Large intestine (tissue), 12 donors: ENCODE measurements at places on chromosomes 6 and 20. TPM values are rescaled to one million over a fixed set of nuclear protein-coding genes. Genes with fewer than 3 reads are reported as not detected.
A peak's percentile ranks its signal among the peaks of the same experiment; 100 is the strongest.

THBS2 gene
- polyA plus RNA-seq: 10.7 TPM

PNLDC1 gene
- polyA plus RNA-seq: 0.16 TPM

IL17A gene
- polyA plus RNA-seq: 0.78 TPM

DNA sequence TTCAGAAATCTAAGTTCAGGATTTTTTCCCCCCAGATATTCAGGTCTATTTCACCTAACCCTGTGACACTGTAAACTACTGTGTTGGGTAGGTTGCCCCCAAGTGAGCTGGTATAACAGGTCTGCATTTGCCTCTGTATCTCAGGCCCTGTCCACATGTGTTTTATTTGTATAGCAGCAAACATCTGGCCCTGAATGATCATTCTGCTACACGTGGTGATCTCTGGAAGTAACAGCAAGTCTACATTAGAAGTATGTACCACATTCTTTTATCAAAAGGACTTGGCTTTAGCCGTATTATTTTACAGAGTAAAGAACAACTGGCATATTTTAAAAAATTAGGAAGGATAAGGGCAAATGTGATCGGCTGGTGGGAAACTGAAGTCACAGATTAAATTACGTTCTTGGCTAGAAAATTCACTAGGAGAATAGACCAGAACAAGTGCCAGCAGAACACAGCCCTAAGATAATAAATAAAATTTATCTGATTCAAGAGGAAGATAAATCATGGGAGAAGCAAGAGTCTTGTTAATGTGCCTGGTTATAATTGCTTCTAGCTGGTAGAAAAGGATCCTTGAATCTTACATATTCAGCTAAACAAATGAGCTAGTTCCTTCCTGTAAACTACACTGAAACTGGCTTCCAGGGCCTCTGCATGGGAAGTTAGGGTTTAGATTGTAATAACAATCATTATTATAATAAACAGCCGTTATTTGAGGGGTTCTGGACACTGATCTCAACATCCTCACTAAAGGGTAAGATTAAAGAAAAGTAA lies 192.1 kb downstream of the SAMD5 start:
- H3K4me3 ChIP-seq: no peak overlapping the region
- DNase-seq: peak; percentile 22
- no peaks in the 10 kb centered on the region for H3K27me3 ChIP-seq
